Amygdala (tissue), 56 donors: ENCODE measurements at places on chromosomes 6 and 20.

DNA sequence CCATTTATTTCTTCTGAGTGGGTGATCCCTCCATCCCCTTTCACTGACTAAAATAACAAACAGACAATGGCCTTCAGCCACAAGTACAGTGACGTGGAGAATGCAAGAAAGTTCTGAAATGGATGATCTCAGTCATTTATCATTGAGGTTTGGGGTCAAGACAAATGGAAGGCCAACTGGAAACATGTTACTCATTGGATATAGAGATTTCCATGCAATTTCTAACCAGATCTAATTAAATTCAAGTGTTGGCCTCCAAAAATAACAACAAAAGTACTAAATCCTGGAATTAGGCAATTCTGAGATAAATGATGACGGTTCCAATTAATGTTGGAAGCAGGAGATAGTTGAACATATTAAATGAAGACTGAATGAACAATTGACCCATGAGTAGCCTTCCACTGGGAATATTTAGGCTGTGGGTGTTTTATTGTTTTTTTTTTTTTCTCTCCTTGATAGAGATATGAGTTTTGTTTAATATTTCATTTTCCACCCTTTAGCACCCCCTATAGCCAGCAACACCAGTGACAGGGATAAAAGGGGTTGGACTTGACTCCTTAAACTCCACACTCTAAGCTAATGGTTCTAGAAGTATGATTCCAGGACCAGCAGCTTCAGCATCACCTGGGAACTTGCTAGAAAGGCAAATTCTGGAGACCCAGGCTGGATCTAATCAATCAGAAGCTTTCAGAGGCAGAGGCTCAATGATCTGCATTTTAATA lies 112.8 kb downstream of the BCAS1 start:
- DNase-seq = no peak

GRCh38 chr6:95364016-95364604 lies 213.2 kb upstream of the MANEA start:
- no peak for DNase-seq

DNA sequence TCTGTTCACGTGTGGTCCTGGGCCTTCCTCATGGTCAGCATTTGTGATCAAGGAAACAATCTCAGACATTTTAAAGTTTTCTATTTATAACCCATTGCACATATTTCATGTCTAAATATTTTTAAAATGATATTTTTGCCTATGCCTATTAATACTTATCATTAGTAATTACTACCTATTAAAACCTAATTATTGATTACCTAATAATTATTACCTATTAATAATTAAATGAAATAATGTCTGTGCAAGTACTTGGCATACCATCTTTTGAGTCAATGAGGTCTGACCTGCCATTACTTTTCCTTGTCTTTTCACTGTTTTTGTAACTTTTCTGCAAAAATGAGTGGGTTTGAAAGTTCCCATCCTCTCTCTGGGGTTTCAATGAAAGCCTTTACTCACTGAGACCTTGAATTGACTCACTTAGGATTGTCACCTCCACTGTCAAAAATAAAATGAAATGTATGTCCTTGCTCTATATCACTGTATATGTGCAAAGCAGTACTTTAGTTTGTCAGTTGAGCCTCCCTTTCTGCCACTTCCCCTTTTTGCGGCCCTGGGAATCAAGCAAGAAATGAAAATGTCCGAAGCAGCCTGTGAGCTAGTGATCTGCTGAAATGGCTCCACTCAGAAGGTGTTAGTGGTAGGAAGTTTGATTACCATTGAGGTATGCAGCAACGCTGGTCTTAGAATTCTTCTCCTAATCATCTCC lies 87.8 kb downstream of the L3MBTL3 start:
- DNase-seq = no peak

GRCh38 chr6:12976366-12976765 lies 259.8 kb downstream of the PHACTR1 start:
- no peak for DNase-seq

DNA sequence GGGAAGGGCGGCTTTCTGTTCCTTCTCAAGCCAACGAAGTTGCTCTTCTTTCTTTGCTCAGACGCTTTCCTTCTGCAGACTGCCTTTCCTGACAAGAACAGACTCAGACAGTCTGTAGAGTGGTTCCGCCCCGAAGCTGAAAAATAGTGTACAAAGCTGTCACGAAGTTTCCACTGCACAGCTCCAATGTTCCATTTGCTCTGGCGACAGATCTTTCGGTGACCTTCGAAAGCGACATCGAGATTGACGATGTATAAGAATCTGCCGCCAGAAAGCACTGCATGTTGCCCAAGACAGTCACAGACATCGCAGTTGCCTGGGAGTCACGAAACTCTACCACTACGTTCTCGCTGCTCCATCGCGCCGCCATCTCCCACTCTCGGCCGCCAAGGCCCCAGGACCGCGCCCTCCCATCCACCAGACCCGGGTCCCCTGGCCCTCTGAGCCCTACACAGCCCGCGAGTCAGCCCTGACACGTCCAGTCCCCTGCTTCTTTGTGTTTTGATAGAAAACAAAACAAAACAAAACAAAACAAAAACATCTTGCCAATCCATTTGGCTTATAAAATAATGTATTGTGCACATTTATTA lies 42.1 kb upstream of the ZNF184 start:
- DNase-seq = no peak

GRCh38 chr6:29980511-29980910 lies 38.2 kb downstream of the HLA-A start:
- no peak for DNase-seq

DNA sequence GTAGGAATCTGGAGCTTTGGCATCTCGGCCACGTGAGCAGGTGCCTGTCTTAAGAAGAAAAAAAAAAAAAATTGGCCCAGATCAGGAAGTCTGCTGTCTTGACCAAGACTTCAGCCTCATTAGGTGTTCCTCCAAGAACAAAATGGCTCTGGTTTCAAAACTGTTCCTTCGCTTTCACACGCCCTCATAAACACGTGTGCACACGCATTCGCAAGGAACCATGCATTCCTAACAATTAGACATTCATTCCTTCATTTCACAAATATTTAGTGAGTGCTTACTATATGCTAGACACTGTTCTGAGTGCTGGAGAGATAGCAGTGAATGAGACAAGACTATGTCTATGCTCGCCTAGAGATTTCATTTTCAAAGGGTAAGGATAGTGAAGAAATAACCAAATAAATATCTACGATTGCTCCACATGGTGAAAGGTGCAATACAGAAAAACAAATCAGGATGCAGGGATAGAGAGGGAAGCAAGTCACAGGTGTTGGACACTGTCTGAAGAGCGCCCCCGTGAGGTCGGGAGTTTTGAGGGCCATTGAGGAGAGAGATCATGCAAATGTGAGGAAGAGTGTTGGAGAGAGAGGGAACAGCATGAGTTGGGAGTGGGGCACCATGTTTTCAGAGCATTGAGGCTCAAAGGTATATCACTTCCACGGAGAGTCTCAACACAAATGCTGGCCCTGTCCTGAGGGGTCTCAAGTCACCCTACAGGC lies 53.3 kb downstream of the CCDC170 start:
- DNase-seq = no peak

- DNase-seq = no peak
Observed at GRCh38 chr6:142416179-142416578, 114.4 kb downstream of the ADGRG6 start.

GRCh38 chr20:45469336-45470261 lies at the start of gene WFDC2:
WFDC2 (plus strand) TSS chr20:45469753; CDS start chr20:45469782, 29 bp downstream.
- DNase-seq = no peak

DNA sequence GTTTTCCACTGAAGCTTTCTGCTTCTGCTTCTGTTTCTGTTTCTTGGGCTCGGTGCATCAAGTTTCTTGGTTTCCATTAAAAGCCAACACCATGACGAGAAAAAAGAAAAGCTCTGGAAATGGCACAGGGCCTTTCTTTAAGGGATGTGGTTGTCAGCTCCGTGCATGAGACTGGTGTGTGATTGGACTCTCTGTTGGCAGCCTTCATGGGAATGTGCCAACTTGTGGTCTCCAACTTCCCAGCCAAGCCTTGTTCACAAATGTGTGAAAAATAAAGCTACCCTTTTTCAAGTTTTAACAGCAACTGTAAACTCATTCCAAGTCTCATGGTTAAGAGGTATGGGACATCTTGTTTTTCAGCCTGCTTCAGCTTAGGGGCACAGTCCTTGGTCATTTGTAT lies 68.7 kb upstream of the CST7 start:
- no peak for DNase-seq

DNA sequence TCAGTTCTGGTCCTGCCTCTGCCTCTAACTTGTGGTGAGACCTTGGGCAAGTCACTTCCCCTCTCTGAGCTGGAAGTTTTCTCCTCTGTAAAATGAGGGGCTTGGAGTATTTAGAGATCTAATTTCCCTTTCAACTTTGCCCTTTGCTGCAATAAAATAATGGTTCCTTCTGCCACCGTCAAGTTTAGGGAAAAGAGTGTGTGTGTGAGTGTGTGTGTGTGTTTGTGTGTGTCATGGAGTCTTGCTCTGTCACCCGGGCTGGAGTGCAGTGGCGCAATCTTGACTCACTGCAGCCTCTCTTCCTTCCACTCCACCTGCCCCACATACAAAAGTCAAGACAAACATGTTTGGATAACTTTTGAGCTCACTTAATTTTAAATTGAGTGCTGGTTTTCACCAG lies 39.2 kb upstream of the PIM1 start:
- DNase-seq = no peak

GRCh38 chr6:113584767-113585166 lies 272.4 kb upstream of the MARCKS start:
- DNase-seq = no peak

GRCh38 chr20:5211803-5212714 lies 85.3 kb downstream of the CDS2 start:
- DNase-seq = no peak

DNA sequence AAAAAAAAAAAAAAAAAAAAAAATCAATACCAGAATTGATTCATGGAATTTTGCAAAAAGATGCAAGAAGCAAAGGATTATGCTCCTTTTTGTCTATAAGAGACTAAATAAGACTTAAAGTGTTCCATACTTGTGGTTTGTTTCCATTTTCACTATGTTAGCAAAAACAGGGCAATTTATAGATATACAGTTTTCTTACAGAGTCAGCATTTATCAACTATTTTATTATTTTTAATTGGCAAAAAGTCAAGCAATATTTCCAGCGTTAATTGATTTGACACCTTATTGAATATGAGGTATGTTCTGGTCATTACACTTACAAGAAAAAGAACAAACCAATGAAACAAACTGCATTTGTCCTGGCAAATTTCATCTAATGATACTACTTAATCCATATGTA lies 5.4 kb upstream of the SGK1 start:
- DNase-seq = no peak

GRCh38 chr20:6492271-6493055 lies 275.0 kb upstream of the BMP2 start:
- DNase-seq = no peak

DNA sequence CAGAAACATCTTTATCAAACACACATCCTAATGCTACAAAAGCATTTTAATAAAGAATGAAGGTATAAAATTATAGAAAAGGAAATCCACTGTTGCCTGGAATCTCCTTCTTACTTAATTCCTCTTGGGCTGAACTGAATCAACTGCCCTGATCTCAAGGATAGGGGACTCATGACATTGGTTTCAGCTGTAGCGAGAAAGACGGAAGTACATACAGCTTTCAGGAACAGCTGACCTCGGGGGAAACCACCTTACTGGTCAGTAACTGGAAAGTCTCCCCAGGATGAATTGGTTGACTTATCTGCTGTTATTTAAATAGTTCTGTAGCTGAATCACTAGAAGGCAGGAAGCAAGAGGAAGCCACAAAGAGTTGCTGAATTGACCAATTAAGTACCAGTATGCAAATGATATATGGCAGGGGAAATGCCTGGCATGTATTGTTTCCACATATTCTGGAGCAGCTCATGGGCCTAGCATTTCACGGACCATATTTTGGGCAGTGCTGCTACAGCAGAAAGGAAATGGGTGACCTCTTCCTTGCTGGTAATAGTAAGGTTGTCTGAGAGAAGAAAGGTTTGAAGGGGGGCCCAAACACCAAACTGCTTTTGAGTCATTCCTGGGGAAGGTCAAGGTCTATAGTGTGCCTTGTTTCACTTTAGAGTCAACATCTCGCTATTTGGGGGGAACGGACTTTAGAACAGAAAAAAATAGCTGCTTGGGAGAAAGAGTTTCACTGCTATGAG lies 43.7 kb upstream of the MAP7 start:
- no peak for DNase-seq

DNA sequence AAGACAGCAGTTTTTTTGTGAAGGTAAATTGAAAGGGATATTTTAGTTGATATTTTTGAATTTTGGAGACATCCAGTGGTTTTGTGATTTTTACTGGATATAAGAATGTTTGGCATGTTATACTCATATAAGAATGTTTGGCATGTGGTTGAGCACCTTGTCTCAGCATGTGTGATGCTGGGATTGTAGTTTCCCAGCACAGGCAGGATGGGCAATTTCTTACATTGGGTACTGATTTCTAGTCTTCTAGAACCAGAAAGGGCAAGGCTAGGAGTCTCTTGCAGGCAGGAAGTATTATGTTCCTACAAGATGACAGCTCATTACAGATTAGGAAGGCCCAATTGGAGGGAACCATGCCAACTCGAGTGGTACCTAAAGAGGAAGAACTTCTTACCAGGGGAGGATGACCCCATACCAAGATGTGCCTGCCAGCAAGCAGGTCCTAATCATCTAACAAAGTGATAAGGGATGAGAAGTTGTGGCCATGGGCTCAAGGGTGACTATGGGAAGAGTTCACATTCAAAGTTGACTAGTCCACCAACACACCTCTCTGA lies 377.8 kb downstream of the UTRN start:
- no peak for DNase-seq

- DNase-seq = no peak
Observed at GRCh38 chr6:155378276-155378675, 64.0 kb upstream of the TFB1M start.

GRCh38 chr6:118504611-118505010 lies 43.5 kb upstream of the PLN start:
- DNase-seq = no peak

- DNase-seq = no peak
Observed at GRCh38 chr6:125867483-125867942, 76.8 kb downstream of the NCOA7 start.

DNA sequence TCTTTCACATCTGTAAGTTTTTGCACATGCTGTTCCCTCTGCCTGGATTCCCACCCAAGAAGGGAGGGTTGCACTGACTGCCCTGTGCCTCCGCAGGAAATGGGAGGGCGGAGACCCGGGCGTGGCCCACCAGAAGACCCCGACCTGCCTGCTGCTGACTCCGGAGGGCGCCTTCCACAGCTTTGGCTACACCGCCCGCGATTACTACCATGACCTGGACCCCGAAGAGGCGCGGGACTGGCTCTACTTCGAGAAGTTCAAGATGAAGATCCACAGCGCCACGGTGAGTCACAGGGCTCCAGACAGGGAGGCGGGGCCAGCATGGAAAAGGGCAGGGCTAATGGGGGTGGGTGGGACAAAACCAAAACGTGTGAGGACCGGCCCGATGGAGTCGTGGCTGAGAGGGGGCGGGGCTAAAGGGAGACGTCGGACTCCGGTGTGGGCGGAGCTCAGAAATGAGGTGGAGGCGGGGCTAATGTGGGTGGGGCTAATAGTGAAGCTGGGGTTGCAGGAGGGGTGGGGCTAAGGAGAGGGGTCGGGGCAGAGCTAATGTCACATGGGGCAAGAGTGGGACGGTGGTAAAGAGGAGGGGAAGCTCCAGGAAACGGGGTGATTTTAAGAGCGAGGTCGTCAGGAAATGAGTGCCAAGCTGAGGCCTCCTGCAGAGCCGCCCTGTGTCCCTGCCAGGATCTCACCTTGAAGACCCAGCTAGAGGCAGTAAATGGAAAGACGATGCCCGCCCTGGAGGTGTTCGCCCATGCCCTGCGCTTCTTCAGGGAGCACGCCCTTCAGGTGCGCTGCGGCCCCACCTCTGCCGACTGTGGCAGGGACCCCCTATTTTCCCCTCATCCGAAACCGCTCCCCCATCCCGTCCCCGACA lies 12.6 kb downstream of the HSPA12B start:
- DNase-seq = no peak

GRCh38 chr6:132962936-132963868 lies 148.8 kb downstream of the RPS12 start:
- no peak for DNase-seq
